Progenitor cell of endocrine pancreas (in vitro differentiated cells): ENCODE measurements at places on chromosomes 3 and 15.
A peak's percentile ranks its signal among the peaks of the same experiment; 100 is the strongest.

GRCh38 chr3:188747489-188747888, 424.3 kb upstream of the TPRG1 start:
- no peak for DNase-seq

- no peak for DNase-seq
Measured at GRCh38 chr3:9864200-9864927, 15.7 kb downstream of the CIDEC start.

GRCh38 chr3:105580296-105580965, 213.7 kb downstream of the ALCAM start:
- DNase-seq: no peak

DNA sequence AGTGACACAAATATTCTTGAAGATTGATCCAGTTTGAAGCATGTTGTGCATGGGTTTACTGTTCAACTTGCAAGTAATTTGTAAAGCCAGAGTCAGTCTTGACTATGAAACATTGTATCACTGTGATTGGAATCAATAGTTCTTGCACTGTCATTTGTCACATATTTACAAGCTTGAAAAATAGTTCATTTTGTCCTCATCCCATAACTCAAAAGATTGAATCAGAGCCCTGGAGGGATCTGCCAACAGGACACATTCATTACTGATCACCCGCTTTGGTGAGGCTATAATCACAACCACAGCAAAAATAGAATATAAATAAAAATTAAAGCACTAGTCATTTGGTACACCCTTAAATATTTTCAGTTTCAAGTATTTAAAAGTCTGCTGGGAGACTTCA, 368.9 kb downstream of the WDR72 start:
- no peak for DNase-seq

DNA sequence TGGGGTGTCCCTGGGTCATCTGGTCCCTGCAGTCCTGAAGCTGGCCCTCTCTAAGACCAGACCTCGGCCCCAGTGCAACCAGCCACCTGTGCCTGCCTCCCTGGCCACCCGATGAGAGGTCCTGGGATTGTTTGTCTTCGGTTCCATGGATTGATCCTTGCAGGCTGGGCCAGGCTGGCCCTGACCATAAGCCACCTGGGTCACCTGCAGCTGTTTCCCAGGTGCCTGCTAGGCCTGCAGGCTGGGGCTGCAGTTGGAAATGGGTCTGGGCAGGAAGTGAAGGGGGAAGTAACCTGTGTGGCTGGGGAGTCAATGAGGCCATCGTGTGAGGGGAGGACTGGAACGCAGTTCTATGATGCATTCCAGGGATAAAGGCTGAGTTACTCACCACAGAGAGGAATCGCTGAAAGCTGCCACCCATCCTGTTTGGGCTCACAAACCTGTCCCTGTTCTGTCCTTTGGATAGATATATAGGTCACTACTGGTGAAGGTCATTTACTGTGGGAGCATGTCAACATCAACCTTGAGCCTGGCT, 30.9 kb upstream of the VPS8 start:
- no peak for DNase-seq

- DNase-seq: no peak
Measured at GRCh38 chr3:190436331-190436730, 13.4 kb downstream of the TMEM207 start.

DNA sequence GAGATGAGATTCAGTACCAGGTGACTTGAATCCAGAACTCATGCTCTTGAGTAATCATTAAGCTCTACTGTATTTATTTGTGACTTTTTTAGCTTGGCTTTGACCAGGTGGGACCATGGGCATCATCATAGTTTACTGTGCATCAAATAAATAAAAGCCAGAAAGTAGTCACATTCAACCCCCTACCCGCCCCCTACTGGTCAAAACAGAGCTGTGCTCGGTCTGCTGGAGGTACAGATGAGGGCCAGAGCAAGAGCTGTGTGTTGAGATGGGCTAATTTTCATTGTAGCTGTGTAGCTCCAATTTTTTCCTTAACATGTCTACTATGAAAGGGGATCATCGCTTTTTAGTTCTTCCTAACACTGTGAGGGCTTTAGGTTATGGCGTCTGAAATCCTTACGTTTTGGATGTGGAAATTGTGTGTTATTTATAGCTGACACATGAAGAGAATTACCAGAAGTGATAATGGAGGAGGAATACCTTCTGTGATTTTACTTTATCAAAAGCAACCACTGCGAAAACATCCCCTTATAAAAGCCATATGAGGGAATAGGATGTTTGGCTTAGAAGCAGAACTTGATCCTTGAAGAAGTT, 375.1 kb downstream of the PTPRG start:
- DNase-seq: no peak

- no peak for DNase-seq
Measured at GRCh38 chr3:181687731-181688130, 24.0 kb upstream of the SOX2 start.

GRCh38 chr15:25178835-25179672, 224.3 kb downstream of the SNRPN start:
- DNase-seq: peak; percentile 5

- no peak for DNase-seq
Measured at GRCh38 chr3:115074502-115074901, 72.6 kb downstream of the ZBTB20 start.

- no peak for DNase-seq
Measured at GRCh38 chr15:71758711-71759110, 51.6 kb upstream of the NR2E3 start.

DNA sequence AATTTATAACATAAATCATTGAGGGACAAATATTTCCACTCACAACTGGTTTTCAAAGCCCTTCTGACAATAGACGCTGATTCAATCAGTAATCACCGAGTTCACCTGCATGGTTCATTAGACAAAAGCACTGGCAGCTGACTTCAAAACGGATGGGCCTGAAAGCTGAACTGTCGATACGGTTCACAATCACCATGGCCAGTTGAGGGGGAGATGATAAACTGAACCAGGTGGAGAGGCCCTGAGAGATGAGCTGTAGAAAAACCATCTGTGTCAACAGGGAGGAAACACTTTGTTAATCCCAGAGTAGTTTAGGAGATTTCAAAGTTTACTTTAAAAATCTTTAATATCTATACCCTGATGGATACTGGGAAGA, 75.0 kb downstream of the PEX5L start:
- DNase-seq: no peak

- DNase-seq: no peak
Measured at GRCh38 chr15:38059665-38060064, 125.2 kb downstream of the TMCO5A start.

DNA sequence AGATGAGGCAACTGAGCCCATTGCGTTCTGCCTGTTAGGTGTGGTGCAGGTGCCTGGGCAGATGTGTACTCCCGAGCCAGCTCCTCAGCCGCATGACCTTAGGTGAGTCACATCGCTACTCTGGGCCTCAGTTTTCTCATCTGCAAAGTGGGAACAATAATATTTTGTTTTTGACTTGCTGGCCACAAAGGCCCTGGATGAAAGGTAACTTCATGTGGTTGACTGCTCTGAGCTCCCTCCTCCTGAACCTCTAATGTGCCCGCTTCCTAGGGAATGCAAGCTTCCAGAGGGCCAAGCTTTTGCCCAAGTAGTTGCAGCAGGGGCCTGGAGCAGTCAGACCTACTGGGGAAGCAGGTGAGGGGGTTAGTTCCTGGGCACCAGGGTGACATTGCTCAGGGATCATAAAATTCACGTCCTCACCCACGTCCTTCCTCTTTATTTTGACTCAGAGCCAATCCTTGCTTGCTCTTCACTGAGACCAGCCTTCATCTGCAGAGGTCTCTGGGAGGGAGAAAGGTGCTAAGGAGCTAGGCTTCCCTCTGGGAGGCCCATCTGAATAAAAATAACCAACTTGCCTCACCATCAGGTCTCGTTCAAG, 149.0 kb upstream of the TLE3 start:
- no peak for DNase-seq

- no peak for DNase-seq
Measured at GRCh38 chr15:35445891-35446290, 100.1 kb downstream of the DPH6 start.

GRCh38 chr15:60803059-60803458, 324.1 kb upstream of the ICE2 start:
- no peak for DNase-seq

- DNase-seq: no peak
Measured at GRCh38 chr3:191051037-191051436, 148.0 kb upstream of the OSTN start.

GRCh38 chr15:90645873-90646575, 71.1 kb upstream of the BLM start:
- no peak for DNase-seq

- DNase-seq: no peak
Measured at GRCh38 chr3:154666542-154666941, 236.6 kb upstream of the GPR149 start.

DNA sequence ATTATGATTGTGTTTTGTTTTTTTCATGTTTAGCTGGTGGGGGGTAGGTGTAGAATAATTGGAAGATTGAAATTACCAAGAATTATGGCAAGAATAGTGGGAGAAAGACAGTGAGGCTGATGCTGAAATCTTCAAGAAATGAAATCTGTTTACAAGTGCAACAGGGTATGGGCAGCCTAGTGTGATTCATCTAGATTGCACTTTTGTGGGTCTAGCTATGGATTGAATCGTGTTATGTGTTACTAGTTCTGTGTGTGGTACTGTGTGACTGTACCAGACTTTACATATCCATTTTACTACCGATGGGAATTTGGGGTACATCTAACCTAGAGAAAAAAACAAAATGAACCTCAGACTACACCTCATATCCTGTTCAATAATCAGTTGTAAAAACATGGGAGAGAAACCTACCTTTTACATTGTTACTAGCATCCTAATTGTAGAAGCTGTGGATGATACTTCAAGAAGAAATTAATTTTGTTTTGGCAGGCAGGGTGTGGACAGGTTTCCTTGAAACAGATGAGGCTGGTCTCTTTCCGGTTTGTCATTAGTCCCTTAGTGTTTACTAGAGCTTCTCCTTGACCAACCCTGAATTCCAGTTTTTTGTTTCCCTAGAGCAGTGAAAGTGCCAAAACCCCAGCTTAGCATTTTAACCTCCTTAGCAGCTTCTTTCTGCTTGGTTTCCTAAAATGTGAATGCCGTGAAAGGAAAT, 47.9 kb downstream of the OPA1 start:
- no peak for DNase-seq

GRCh38 chr3:196995027-196995426, 26.4 kb upstream of the PIGZ start:
- no peak for DNase-seq

DNA sequence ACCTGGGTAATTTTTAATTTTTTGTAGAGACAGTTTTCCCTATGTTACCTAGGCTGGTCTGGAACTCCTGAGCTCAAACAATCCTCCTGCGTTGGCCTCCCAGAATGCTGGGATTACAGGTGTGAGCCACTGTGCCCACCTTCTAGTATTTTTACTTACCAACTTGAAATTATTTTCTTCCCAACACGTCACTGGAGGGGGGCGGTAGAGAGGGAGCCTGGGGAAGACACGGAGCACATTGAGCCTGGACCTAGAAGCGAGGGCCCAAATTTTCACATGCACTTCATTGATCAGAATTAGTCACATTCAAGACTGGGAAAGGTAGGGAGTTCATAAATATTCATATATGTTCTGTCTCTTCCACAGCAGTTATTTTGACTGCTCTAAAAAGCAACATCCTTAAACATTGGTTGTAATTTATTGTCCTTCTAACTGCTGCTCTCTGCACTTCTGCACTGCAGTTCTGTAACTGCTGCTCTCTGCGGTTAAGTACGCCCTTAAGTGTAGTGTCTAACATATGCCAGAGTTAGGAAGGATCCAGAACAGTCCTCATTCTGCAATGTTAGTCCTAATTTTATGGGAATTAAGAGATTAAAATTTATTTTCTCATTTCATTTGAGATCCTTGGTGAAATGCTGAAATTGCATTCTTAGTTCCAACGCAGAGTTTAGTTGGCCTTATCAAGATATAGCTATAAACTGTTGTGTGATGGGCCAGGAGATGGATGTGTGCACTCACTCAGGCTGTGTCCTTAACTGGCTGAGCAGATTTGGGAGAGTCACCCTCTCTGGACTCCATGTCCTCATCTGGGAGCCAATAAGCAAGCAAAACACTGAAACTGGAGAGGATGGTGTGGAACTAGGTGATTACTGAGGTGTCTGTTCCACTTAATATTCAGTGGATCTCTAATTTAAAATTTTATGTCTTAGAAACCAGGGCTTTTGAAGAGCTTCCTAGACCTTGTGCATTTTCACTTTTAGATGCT, 98.2 kb downstream of the STRIT1 start:
- DNase-seq: no peak

GRCh38 chr3:151856118-151856517, 17.3 kb upstream of the SUCNR1 start:
- no peak for DNase-seq

DNA sequence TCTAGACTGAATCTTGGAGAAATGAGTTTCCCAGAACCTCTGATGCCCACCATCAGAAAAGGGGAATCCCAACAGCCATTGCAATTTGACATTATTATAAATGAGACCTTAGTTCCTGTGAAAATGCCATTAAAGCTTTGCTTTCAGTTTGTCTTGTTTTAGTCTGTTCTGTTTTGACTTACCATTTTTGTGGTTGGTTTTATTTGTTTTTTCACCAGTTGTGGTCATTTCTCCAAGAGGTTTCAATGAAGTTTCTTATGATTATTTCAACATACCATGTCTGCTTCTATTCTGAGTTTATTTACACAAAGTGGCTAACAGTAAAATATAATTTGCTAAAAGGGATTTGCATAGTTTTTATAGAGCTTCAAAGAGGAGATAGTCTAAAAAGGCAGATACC, 175.0 kb upstream of the MCTP2 start:
- no peak for DNase-seq

- DNase-seq: no peak
Measured at GRCh38 chr3:72574144-72574543, 274.1 kb downstream of the SHQ1 start.

DNA sequence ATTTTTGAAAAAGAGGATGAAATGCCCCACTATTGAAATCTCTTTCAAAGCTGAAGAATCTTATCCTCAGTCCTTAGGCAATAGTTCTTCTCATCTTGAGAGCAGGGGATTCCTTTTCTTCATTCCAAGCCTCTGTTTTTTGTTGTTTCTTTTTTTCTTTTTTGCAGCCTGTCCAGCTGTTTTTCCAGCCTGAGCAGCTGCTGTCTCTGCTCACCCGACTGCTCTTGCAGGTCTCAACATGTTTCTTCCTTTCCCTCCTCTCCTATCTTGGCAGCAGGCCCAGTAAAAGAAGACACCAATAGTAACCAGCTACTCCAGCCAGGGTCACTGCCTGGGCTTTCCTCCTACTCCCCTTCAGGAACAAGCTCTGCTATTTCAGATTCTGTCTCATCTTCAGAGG, 23.8 kb downstream of the MEX3B start:
- DNase-seq: no peak

DNA sequence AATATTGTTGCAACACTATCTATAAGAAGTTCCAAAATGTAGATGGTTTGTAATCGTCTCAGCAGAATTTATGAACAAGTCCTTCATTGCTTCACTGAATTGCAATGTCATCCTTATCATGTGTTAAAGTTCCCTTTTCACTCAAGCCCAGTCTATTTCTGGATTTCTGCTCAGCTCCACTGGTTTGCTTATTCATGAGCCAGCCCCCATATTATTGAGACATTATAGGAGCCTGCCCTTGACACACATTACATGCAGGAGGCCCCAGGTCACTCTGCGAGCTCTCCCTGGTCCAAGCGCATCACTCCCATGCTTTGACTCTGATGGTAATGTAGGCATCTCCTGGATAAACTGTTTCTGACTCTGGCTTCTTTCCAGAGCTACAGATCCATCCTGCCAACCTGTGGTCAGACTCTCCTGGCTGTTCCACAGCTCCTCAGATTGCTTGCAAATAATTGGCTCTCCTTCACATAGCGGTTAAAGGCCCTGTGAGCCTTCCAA, 56.9 kb downstream of the ABTB1 start:
- DNase-seq: no peak

GRCh38 chr3:135103917-135104316, 308.9 kb downstream of the EPHB1 start:
- no peak for DNase-seq

GRCh38 chr3:14429237-14429636, 26.8 kb downstream of the SLC6A6 start:
- no peak for DNase-seq
